ENCODE measurements at places on chromosomes 5 and 9.
A peak's percentile ranks its signal among the peaks of the same experiment; 100 is the strongest.

- DNase-seq, result no peak
Measured at GRCh38 chr9:94632737-94633136, 6.6 kb downstream of the FBP1 start.

DNA sequence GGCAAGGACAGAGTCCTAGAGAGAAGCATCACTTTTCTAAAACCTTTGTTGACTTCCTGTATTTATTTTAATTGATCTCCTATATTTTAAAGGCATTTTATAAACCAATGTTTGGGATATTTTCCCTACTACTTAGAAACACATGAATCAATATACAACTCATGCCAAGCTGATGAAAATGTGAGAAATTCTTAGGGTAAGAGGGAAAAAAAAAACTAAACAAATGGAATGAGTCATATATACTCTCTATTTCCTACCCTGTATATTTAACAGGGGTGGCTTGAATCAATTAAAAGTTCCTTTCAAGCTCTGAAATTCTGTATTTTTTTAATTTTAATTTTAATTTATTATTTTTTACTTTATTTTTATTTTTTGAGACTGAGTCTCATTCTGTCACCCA lies 19.6 kb downstream of the BAAT start:
- no peak for DNase-seq

GRCh38 chr9:103799959-103800358 lies 294.1 kb upstream of the SMC2 start:
- DNase-seq, result no peak

- DNase-seq, result no peak
Measured at GRCh38 chr5:67699560-67699959, 503.0 kb upstream of the CD180 start.

DNA sequence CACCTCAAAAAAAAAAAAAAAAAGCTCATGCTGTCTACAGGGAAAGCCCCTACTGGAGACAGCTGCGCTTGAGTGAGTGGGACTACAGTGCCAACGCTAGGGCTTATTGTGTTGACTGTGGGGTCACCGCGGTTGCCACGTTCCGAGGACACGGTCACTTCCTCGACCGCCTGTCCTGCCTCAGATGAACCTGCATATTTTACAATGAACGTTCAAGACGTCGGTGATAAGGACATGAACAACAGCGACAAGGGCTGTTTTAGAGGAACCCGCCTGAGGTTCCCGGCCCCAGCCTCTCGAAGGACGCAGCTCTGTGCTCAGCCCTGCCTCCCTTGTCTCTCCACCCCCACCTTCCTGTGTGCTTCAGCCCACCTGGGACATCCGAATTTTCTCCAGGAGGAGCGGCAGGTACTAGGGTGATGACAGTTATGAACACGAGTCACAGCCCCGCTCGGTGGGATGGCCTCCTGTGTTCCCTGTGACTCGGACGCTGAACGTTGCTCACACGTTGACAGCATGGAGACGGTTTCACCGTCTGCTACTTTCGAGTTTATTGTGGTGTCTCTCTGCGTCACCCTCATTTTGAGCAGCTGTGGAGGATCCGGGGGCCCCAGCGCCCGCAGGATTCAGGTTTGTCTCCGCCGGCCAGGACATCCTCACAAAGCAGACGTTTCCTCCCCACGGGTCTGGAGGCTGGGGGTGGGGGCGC lies 11.3 kb upstream of the DIPK1B start:
- DNase-seq, result peak; percentile 40

GRCh38 chr5:155689406-155689805 lies 637.6 kb upstream of the SGCD start:
- DNase-seq, result no peak

DNA sequence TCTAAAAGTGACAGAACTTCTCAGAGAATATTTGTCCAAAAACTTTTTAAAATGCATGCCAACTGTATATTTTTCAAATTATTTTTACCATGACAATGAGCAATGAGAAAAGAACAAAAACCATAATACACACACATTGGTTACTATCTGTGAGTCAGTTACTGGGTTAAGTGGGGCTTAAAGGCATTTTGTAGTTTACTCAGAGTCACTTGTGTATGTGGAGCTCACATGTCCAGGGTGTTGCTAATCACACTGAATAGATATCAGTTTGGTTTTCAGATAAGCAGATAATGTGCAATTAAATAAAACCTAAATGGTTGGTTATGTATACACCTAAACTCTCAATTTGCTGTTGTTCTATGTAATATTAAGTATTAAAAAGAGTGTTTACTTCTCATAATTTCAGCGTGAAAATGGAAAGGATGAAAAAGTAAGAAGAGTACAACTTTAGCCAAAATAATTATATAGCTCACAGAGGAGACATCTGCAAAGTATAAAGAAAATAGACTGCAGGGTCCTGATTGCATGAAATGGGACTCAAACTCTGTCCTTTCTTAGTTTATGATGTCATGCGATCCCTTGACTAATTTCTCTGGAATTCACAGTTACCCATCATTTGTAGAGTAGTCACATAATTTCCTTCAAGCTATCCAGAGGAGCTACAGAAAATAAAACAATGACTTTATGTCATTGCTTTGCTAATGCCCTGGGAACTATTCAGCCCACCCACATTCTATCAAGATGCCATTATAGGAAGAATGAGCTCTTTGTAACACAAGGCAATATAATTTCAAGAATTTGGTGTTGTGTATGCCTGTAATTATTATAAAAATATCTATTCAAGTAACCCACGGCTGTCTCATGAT lies 388.0 kb upstream of the ZNF608 start:
- DNase-seq, result no peak

DNA sequence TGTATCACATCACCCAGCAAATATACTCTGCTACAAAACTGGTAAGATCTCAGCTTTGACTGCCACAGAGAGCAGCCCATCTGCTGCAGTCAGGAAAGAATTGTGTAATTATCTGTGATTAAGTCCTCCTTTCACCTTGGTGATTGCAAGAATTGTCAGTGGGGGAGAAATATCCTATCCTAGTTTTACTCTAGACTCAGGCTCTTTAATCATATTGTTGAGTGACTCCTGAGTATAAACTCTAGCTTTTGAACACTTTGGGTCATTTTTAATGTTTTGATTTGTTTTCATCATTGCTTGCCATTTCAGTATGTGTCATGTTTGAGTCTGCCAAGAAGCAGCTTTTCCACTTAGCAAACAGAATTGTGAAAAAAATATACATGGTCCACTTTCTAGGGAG lies 32.1 kb downstream of the VCAN start:
- DNase-seq, result no peak

- no peak for DNase-seq
Measured at GRCh38 chr9:109039539-109039938, 26.2 kb upstream of the CTNNAL1 start.

DNA sequence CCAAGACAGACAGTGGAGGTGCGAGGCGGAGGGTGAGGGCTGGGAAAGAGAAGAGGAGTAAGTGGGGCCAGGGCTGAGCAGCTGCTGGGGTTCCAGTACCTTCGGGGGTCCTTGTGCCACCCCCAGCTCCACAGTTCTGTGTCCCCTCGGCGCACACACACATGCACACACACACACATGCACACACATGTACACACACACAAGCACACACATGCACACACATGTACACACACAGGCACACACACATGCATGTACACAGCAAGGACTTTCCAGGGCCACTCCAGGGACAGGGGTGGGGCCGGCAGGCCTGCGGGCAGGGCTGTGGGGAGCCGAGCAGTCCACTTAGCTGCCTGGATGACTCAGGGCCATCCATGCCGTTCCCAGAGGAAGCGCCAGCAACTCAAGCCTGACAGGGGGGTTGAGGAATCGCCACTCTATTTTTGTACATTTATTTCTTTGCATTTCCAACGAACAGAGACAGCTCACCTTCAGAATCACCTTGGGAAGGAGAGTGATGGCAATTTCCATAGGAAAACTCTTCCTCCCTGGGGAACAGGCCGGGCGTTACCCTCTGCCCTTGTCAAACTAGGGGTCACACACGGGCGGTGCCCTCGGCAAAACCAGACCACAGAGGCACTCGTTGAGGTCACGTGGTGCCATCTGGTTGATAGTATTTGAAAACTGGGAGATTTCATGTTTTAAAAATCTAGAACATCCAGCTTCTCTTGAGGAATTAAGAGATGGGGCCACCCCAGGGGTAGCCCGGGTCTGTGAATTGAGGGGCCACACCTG lies 135.7 kb downstream of the ADAMTS2 start:
- DNase-seq, result no peak

DNA sequence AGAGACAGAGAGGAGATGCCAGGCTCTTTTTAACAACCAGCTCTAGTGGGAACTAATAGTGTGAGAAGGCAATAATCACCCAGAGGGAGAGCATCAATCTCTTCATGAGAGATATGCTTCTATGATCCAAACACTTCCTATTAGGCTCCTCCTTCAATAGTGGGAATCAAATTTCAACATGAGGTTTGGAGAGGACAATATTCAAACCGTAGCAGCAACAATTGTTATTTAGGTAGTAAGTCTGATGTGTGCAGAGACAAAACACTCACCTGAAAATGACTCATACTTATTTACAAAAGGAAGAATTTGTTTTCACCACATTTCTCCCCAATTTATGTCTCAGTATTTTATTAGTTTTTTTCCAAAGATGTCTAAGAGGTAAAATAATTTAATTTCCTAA lies 144.3 kb downstream of the ST8SIA4 start:
- no peak for DNase-seq

GRCh38 chr5:95850391-95850894 lies 27.9 kb upstream of the GLRX start:
- DNase-seq, result no peak

GRCh38 chr9:134915046-134915985 lies 2.4 kb downstream of the FCN1 start:
- DNase-seq, result no peak

GRCh38 chr5:132102944-132103331 lies 29.3 kb downstream of the CSF2 start:
- no peak for DNase-seq

- DNase-seq, result no peak
Measured at GRCh38 chr9:38339087-38339486, 53.4 kb upstream of the ALDH1B1 start.

All from stimulated activated CD4-positive, alpha-beta T cell treated with anti-CD3 and anti-CD28 coated beads, Interleukin-1b, Interleukin-23, amount 100 ng/mL, for 1 hour (primary cell).